ENCODE measurements at places on chromosomes 1 and 21.

GRCh38 chr1:22534951-22535350, 28.3 kb upstream of the EPHA8 start:
- no peak for DNase-seq

- no peak for DNase-seq
Measured at GRCh38 chr1:2003541-2004131, at the start of gene CFAP74. Gene CFAP74, minus strand, starts transcription at chr1:2003786. Its CDS starts 12,830 bp downstream, at chr1:1990956.

DNA sequence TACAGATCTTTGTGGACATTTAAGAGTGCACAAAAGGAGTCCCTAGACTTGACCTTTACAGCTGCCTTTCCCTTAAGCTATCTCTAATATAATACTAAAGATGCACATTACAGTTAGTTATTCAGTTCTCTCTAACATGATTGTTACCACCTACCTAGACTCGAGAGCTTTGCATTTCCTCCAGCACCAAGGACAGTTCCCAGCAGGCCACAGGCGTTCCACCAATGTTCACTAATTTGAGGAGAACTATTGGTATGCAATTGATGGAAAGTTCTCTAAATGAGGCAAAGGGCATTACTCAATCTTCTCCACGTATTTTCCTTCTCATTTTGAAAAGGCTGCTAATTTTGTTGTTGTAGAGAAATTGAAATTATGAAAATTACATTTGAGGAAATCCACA, 5.4 kb upstream of the NTNG1 start:
- DNase-seq = no peak

DNA sequence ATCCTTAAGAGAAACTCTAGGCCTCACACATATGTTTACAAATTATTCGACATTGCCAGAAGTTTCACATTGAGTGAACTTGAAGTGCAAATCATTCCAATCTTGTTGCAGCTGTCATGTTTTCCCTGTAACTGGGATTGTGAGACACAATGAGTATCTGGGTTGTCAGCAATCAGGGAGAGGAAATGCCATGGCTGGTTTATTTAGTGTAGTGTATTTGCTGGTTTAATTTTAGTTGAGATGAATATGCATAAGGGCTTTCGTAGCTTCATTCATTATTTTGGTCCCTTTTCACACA, 54.2 kb upstream of the USP1 start:
- DNase-seq = no peak

DNA sequence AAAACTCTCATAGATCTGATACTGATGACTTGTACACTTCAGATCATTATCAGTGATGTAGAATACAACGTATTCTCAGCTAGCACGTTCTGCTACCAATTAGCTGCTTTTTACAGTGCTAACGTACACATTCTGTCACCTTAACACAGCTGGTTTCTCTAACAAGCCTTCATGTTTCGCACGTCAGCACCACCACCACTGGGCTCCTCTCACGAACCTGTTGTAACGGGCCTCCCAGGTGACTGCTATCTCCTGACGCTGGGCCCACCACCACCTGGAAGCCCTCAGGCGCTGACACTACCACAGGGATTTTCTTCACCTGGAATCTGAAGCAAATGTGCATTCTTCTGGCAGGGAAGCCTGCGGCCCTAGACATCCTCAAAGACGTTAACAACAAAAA, 19.8 kb downstream of the TOMM20 start:
- DNase-seq = no peak

- no peak for DNase-seq
Measured at GRCh38 chr1:35500439-35500838, 56.8 kb downstream of the KIAA0319L start.

DNA sequence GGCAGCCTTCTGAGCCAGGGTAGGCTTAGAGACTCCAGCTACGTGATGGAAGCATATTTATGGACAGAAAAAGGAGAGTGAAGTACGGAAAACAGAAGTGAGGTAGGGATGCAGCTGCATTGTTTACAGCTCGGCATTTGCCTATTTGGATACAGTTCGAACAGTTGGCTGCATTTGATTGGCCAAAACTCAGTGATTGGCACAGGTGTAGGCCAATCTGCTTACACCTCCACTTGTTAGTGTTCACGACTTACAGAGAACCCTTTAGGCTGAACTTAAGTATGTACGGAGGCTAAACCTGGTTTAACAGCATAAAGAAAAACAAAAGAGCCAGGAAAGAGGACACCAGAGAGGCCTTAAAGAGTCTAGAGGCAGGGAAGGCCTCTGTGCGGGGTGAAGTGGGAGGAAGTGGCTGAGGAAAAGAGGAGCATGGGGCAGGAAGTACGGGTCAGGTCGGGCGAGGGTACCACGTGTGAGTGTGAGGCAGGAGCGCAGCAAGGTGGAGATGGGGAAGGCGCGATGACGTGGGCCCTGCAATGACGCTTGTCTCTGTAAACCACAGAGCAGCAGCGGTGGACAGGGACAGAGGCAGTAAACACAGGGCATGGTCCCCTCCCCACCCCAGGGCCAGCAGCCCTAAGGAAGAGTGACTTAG, 32.0 kb downstream of the RSPH1 start:
- DNase-seq = peak; percentile 1

DNA sequence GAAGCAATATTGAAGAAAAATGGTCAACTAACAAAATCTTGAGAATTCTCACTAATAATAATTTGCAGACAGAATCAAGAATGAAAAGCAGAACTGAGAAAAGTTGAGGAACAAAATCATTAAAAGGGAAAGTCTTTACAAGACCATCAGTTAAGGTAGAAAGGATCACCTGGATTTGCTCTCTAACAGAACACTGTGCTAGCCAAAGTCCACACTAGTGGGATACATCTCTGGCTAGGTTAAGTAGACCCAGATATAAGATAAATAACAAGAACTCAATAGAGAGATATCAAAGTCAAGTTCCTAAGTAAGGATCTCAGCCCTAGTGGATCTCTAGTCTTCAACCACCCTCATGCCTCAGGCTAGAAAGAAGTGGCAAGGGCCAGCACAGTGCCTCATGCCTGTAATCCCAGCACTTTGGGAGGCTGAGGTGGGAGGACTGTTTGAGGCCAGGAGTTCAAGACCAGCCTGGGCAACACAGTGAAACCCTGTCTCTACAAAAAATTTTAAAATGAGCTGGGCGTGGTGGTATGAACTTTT, 19.6 kb downstream of the IPP start:
- no peak for DNase-seq

DNA sequence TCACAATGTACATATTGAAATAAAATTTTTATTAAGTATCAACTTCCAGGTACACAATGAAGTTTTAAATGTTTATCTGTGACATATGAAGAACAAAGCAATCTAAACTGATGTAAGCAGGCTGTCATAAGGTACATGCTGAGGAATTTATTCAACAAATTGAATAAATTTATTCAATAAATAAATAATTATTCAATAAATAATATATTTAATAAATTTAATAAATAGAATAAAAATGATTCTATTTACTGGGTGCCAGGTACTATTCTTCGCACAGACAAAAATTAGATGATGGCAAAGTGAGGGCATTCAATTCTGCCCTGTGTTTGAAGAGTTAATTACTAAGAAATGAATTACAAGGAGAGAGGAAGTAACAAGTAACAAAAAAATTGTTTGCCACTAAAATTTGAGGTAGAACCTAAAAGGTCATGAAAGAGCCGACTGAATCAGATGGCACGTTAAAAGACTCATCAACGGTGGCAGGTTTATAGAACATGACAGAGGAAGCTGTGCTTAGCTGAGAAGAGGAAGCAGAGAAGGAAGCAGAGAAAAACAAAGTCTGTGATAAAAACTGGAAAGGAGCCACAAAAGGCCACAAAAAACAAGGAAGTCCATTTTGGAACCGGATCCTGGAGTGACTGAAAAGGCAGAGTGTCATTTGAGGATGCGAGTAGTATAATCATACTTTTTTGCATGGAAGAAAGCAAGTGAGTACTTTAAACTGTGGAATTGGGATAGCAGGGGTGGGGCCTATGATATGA, 2.2 kb upstream of the USP24 start:
- no peak for DNase-seq

DNA sequence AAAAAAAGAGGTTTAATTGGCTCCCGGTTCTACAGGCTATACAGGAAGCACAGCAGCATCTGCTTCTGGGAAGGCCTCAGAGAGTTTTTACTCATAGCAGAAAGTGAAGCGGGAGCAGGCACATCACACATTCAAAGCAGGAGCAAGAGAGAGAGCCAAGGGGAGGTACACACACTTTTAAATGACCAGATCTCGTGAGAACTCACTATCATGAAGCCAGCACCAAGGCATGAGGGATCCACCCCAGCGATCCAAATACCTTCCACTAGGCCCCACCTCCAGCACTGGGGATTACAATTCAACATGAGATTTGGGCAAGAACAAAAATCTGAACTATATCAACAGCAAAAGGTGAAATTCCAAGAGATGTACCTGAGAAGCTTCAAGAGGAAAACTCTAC, 20.8 kb upstream of the FAM76A start:
- no peak for DNase-seq

GRCh38 chr1:92298573-92299476, at the start of the genes GLMN and RPAP2:
Gene GLMN, minus strand, starts transcription at chr1:92298987. Its CDS starts 988 bp downstream, at chr1:92297999.
Gene RPAP2, plus strand, starts transcription at chr1:92299059. Its CDS starts 15 bp downstream, at chr1:92299074.
- DNase-seq = peak; percentile 50

DNA sequence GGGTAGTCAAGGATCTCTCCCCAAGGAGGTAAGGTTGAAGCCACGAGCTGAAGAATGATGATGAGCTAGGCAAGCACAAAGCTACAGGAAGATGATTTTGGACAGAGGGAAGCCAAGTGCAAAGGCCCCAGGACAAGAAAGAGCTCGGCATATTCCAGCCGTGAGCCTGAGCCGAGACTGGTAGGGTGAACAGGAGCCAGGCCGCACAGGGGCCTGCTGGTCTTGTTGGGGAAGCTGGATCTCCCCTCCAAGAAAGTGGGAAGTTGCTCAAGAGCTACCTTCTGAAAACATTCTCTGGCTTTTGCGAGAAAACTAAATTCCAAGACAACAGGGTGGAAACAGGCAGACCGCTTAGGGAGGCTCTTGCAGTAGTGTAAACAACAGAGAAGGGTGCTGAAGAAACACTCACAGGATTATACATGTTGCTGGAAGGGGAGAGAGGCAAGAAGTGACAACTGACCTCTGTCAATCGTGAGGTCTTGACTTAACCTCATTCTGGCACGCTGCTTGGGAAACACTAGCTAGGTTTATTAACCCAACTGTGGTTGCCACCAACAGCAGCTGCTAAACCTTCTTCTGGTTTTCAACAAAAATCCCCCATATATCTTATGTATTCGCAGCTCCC, 625.2 kb downstream of the SMYD3 start:
- DNase-seq = no peak

- no peak for DNase-seq
Measured at GRCh38 chr1:18874600-18874999, 15.1 kb upstream of the TAS1R2 start.

DNA sequence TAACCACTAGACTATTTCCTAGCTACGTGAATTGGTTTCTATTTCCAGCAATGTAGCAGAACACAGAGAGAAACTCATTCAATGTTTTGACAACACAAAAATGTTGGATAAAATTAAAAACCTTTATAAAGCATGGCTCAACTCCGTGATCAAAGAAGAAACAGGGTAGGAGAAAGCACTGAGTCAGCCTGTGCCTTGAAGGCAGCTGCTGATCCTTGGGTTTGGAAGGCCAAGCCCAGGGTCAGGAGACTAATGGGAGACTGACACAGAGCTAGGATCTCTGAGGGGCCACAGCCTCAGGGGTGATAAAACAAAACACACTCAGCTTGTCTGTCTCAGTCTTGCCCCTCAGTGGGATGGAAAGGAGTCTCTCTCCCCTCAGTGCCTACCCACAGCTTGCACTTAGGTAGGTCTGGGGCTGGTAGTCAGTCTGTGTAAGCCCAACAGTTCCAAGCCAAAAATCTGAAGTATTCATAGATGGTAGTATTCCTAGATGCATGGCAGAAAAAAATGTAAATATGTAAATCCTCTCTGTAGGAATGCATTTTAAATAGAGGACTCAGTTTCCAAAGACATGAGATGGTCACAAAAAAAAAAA, 53.3 kb downstream of the B3GALNT2 start:
- no peak for DNase-seq

GRCh38 chr21:16773206-16773605, 739.6 kb upstream of the CXADR start:
- DNase-seq = peak; percentile 27

DNA sequence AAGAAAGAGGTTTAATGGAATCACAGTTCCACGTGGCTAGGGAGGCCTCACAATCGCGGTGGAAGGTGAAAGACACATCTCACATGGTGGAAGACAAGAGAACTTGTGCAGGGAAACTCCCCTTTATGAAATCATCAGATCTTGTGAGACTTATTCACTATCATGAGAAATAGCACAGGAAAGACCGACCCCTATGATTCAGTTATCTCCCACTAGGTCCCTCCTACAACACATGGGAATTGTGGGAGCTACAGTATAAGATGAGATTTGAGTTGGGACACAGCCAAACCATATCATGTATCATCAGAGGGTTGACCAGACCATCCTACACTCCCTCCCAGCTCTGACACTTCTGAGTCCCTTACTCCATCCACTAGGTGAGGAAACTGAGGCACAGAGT, 143.9 kb upstream of the KLHDC7A start:
- DNase-seq = no peak

- DNase-seq = no peak
Measured at GRCh38 chr1:19534281-19534680, 48.9 kb upstream of the CAPZB start.

GRCh38 chr1:155897746-155898145, 13.4 kb downstream of the RIT1 start:
- peak; percentile 22 for DNase-seq

GRCh38 chr1:1424707-1425106, 3.6 kb upstream of the ANKRD65 start:
- DNase-seq = no peak

- peak; percentile 87 for DNase-seq
Measured at GRCh38 chr1:58395355-58395754, 151.2 kb downstream of the OMA1 start.

DNA sequence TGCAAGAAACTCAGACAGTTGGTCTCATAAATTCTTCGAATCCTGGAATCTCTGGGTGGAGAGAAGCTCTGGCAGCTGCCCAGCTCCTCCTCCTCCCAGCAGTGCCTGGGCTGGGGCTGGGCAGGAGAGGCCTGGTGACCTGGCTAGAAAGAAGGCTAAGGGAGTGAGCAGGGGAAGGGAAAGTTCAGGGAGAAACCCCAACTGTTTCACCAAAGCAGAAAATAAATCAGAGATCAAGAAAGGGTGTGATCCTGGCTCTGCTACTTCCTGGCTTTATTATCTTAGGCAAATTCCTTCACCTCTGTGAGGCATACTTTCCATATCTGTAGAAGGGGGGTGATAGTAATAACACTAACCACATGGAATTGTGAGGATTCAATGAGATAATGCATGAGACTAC, 8.8 kb upstream of the COL16A1 start:
- peak; percentile 85 for DNase-seq

GRCh38 chr1:212674872-212675271, 24.8 kb downstream of the BATF3 start:
- DNase-seq = no peak

GRCh38 chr1:11641776-11642305, 12.4 kb downstream of the FBXO2 start:
- DNase-seq = no peak

GRCh38 chr1:192002063-192002462, 156.2 kb upstream of the RGS18 start:
- DNase-seq = no peak

Data from fibroblast of skin of left biceps (primary cell).